ENCODE measurements at places on chromosomes 12 and 14.

GRCh38 chr12:100372853-100373640 is 16.2 kb downstream of the SLC17A8 start:
- no peak for DNase-seq

DNA sequence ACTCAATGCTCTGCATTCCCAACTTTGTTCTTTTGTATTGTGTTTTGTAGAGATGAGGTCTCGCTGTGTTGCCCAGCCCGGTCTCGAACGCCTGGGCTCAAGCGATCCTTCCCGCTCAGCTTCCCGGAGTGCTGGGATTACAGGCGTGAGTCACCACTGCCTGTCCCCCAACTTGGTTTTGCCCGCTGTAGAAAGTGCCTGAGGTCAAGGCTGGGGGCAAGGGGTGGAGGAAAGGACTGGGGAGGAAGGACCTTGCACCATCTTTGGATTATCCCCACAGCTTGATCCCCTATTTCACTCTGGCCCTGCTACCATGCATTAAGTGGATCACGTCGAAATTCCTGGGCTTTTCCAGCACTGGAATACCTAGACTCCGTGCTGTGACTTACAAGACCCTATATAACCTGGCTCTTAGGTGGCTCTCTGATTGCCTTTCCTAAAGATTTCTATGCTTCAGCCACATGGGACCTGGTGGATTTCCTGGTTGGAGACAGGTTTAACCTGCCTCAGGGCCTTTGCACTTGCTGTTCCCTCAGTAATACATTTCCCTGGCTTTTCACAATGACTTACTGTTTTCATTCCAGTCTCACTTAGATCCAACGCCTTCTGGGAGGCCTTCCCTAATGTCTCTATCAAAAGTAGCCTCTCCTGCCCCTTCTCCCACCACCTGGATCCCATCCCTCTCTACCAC is 608 bp upstream of the PIANP start:
- no peak for DNase-seq

DNA sequence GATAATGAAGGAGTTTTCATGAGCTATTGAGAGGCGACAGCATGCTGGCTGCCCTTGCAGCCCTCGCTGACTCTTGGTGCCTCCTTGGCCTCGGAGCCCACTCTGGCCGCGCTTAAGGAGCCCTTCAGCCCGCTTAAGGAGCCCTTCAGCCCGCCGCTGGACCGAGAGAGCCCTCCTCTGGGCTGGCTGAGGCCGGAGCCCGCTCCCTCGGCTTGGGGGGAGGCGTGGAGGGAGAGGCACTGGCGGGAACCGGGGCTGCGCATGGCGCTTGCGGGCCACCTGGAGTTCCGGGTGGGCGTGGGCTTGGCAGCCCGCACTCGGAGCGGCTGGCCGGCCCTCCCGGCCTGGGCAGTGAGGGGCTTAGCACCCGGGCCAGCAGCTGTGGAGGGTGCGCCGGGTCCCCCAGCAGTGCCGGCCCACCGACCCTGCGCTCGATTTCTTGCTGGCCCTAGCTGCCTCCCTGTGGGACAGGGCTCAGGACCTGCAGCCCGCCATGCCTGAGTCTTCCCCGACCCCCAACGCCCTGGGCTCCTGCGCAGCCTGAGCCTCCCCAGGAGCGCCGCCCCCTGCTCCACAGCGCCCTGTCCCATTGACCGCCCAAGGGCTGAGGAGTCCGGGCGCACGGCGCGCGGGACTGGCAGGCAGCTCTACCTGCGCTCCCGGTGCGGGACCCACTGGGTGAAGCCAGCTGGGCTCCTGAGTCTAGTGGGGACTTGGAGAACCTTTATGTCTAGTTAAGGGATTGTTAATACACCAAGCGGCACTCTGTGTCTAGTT is 20.1 kb upstream of the PAWR start:
- DNase-seq, result no peak

DNA sequence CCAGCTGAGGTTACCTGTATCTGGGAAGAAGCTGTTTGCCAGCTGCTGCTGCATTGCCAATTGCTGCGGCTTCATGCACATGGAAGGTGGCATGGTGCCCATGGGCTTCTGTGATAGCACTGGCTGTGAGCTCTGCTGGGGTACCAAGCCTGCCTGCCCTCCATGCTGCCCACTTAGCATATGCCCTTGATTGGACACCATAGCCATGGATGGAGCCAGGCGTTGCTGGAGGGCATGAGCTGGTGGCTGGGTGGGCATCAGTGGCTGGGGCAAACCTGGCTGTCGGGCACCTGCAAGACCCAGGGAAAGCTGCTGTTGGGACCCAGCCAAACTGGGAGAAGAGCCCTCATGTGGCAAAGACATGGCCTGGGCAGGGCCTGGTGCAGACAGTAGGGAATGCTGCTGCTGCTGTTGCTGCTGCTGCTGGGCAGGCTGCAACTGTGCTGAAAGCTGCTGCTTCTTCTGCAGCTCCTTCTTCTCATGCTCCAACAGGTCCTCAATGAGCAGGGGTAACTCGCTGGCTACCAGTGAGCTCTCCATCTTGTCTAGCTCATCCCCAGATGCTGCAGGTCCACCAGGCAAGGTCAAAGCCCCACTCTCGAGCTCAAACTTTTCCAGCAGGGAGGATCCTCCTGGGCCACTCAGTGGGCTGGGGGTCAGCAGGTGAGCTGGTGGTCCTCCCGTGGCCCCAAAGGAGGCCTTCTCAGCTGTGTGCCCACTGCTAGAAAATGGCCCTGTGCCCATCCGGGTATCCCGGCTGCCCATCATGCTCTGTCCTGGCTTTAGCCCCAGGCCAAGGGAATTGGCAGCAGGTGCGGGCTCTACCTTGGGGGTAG is 18.8 kb upstream of the PRKAG1 start:
- no peak for DNase-seq

Data from activated T-helper 1 cell treated with anti-CD3 and anti-CD28 coated beads, Interleukin-2, amount 50 U/mL, for 16 hours (primary cell).